ENCODE measurements at places on chromosomes 12 and 14.

DNA sequence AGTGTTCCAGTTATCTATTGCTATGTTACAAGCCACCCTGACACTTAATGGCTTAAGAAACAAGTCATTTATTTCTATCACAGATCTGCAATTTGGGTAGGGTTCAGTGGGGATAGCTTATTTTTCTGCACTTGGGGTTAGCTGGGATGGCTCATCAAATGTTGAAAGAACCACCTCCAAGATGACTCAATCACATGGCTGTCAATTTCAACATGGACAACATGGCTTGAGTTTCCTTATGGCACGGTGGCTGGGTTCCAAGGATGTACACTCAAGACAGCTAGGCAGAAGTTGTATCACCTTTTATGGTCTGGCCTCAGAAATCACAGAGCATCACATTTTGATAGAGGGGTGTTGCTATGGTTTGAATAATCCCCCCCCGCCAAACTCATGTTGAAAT, 24.5 kb upstream of the IGF1 start:
- DNase-seq = no peak

GRCh38 chr12:43551971-43552559, at the start of gene ADAMTS20:
Gene ADAMTS20 (minus strand): TSS chr12:43552203. CDS start chr12:43551921, 282 bp downstream.
- DNase-seq = no peak

- peak; percentile 65 for DNase-seq
These were observed 360.4 kb downstream of the MED13L start for GRCh38 chr12:115916910-115917668.

DNA sequence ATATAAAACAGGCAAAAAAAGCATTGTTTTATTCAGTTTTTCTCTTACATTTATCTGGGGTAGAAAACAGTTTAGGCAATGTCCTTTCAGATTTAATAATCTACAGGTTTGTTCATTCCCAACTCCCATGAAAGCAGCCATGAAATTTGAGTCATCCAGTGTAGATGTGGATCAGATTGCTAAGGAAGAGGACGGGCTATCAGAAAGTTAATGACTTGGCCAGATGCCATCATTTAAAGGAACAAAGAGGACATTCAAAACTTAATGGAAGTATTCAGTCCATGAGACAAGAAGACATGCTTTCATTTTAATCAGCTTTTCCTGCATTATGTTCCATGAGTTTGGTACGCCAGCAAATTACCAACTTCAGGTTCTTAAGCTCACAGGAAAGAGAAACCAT, 31.1 kb upstream of the POC1B start:
- no peak for DNase-seq

DNA sequence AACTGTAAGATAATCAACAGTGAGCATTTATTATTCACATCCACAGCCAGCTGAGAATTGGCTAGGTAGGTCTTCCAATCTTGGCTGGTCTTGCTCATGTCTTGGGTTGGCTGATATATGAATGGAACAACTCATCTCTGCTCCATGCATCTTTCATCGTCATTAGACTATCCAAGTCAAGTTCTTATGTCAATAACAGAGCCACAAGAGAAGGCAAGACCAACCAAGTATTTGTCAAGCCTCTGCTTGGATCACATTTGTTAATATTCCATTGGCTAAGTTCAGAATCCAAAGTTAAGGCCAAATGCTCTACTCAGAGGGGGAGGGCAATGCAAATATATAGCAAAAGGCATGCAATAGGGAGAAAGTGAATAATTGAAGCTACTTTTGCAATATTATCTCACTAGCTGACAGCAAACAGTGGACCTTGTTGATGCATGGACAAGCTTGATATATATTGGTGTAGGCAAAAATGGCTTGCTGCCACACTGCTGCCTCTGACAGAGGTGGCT, 53.1 kb downstream of the WASHC3 start:
- DNase-seq = no peak

- DNase-seq = no peak
These were observed 185.7 kb upstream of the GRIN2B start for GRCh38 chr12:14167005-14167628.

Data from activated CD4-positive, alpha-beta T cell treated with anti-CD3 and anti-CD28 coated beads for 1 hour (primary cell).